HT1080 (cell line): ENCODE measurements at places on chromosomes 12 and 14.
A peak's percentile ranks its signal among the peaks of the same experiment; 100 is the strongest.

- DNase-seq: no peak
These were observed 9.9 kb downstream of the PUS1 start for GRCh38 chr12:131939007-131939406.

- DNase-seq: no peak
These were observed 64.8 kb downstream of the DAD1 start for GRCh38 chr14:22524115-22524783.

DNA sequence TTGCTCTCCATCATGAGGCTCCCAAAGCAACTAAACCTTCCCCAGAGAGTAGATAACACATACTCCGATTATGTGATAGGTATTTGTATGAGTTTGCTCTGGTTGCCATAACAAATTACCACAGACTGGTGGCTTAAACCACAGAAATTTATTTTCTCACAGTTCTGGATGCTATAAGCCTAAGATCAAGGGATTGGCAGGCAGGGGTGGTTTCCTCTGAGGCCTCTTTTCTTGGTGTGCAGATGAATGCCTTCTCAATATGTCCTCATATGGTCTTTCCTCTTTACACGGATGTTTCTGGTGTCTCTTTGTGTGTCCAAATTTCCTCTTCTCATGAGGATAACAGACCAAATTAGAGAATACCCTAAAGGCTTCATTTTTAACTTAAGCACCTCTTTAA, 285.8 kb upstream of the GRIP1 start:
- DNase-seq: peak; percentile 20

DNA sequence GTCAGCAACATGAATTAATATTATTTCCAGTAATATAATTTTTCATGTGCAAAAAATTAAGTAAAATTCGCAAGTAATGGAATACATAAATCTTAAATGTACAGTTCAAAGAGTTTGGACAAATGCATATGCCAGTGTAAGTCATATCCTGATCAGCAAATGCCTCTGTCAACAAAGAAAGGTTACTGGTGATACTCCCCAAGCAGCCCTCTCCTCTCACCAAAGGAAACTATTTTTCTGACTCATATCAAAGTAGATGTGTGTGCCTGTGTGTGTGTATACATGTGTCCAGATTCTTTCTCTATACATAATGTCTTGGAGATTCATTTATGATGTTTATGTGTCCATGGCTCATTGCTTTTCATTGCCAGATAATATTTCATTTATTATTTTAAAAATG, 1035.0 kb downstream of the SLC16A7 start:
- DNase-seq: peak; percentile 55

DNA sequence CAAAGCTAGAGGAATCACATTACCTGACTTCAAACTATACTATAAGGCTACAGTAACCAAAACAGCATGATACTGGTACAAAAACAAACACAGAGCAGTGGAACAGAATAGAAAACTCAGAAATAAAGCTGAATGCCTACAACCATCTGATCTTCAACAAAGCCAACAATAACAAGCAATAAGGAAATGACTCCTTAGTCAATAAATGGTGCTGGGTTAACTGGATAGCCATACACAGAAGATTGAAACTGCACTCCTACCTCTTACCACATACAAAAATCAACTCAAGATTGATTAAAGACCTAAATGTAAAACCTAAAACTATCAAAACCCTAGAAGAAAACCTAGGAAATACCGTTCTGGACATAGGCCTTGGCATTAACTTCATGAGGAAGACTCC, 182.6 kb upstream of the CNOT2 start:
- DNase-seq: no peak

DNA sequence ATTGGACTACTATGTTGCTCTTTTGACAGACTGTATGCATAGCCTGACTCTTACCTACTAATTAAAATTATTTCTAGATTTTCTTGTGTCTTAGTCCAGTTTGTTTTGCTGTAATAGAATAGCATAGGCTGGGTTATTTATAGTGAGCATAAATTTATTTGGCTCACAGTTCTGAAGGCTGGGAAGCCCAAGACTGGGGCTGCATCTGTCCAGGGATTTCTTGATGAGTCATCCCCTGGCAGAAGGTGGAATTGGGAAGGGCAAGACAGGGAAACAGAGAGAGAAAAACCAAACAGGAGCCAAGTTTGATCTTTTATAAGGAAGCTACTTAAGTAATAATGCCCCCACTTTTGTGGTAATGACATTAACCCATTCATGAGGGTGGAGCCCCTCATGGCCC, 759.2 kb upstream of the LRFN5 start:
- DNase-seq: peak; percentile 38

DNA sequence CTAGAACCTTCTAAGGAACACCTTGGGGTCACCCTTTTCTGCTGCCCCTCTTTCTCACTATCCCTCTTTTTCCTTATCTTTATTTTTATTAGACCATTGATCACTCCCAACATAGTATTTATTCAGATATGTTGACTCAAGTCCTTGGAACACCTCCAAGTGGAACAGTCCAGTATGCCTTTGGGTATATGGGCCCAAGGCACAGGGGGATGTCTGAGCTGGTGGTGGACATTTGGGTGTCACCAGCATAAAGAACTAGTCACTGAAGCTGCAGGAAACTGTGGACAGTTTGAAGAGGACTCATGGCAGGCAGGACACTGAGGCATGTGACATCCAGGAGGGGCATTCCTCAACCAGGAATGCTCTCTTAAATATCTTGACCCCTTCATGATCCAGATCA, 105.6 kb downstream of the VEZT start:
- no peak for DNase-seq

DNA sequence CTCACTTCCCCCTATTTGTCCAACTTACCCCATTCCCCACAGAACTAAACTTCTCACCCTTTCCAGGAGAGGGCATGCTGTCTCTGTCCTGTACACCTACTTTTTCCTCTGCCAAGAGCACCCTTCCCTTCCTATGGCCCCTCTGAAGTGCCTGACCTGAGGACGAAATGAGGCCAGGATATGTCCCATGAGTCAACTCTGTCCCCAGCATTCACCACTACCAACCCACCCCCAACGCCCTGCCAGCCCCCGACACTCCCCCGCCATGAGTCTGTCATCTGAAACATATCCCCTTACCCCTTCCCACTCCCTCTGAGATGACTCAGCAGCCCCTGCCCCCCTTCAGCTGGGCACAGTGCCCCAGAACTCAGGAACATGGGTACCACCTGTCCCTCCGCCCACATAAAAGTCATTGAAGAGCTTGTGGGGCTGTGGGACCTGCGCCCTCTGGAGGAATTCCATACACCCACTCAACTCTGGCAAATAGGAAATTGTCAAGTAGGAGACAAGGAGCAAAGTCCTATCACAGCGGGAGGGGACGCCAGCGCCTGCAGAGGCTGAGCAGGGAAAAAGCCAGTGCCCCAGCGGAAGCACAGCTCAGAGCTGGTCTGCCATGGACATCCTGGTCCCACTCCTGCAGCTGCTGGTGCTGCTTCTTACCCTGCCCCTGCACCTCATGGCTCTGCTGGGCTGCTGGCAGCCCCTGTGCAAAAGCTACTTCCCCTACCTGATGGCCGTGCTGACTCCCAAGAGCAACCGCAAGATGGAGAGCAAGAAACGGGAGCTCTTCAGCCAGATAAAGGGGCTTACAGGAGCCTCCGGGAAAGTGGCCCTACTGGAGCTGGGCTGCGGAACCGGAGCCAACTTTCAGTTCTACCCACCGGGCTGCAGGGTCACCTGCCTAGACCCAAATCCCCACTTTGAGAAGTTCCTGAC, 26.3 kb downstream of the ITGA7 start:
- DNase-seq: peak; percentile 85

GRCh38 chr12:49296836-49297694, 2.1 kb downstream of the PRPH start:
- DNase-seq: no peak

DNA sequence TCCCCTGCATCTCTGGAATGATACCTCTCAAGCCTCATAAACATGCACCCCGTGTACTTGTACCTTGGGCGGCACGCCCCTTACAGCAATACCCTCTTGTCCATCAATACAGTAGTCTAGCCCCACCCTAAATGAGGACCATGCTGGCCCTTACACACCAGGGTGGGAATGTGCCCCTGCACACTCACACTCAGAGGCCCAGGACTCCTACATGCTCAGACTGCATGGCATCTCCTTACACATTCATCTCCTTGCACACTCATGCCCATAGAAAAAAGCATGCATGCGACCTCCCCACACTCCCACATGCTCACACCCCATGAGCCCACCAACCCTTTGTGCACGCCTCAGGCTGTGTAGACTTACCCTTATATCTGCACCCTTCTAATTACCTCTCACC, 22.0 kb downstream of the ITGA7 start:
- DNase-seq: no peak

- DNase-seq: no peak
These were observed 24.7 kb upstream of the TMED10 start for GRCh38 chr14:75201087-75201486.

GRCh38 chr14:93369713-93370266, 22.8 kb downstream of the COX8C start:
- DNase-seq: no peak

DNA sequence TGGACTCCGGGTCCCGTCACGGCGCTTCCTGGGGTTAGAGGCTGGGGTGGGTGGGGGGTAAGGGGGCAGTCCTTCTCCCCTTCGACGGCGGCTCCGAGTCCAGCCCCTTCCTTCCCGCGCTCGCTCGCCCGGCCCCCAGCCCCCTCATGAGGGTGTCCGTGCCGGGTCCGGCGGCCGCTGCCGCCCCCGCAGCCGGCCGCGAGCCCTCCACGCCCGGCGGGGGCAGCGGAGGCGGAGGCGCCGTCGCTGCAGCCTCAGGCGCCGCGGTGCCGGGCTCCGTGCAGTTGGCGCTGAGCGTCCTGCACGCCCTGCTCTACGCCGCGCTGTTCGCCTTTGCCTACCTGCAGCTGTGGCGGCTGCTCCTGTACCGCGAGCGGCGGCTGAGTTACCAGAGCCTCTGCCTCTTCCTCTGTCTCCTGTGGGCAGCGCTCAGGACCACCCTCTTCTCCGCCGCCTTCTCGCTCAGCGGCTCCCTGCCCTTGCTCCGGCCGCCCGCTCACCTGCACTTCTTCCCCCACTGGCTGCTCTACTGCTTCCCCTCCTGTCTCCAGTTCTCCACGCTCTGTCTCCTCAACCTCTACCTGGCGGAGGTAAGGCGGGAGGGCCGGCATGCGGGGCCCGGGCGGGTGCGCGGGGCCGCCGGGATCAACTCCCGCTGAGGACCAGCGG, 500 bp downstream of the GPR137C start:
- DNase-seq: no peak

- DNase-seq: no peak
These were observed 58.5 kb upstream of the PLXNC1 start for GRCh38 chr12:94089891-94090290.

- no peak for DNase-seq
These were observed 2.3 kb downstream of the SPATS2 start for GRCh38 chr12:49369411-49370145.

- DNase-seq: no peak
These were observed 6.4 kb upstream of the SLC38A4 start for GRCh38 chr12:46832130-46832704.

DNA sequence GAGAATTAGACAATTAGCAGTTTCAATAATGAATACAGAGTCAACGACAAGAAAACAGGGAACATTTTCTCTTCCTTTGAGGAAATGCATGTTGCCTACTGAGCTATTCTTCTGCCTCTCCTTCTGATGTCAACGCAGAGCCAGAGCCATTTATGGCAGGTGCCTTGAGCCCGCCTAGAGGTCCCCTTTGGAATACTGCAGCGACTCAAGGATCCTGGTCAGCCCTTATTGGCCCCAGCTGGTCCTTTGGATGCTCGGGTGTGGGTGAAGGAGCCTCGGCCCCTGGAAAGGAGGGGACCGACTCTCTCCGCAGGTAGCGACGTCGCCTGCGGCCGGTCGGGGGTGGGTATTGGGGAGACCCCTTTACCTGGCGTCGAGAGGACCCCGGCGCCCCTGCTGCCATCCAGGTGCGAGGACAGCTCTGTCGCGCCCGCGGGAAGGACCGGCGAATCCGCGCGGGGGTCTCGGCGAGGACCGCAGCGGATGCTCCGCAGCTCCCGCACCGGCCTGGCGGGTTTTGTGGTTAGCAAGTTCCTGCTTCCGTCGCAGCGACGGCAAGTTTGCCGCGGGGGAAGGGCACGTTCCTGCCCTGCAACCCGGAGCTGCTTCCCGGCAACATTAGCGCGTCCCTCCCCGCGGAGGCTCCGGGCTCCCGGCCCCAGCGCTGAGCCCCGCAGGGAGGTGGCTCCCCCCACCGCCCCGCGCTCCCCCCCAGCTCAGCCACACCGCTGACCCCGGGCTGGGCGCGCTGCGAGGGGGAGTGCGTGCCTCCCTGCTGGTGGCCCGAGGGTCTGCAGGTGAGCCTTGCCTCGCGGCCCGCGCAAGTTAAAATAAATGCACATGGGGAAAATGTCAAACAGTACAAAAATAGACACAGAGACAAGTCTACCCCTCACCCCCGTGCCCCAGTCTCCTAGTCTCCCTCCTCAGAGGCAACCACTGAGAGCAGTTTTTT, at the start of gene MANSC1:
Gene MANSC1 (minus strand): TSS at position 532 of the 955 bp plus-strand sequence. CDS start 6,928 bp downstream, outside the sequence.
- DNase-seq: no peak

GRCh38 chr14:59206892-59207291, 18.4 kb downstream of the DAAM1 start:
- no peak for DNase-seq

DNA sequence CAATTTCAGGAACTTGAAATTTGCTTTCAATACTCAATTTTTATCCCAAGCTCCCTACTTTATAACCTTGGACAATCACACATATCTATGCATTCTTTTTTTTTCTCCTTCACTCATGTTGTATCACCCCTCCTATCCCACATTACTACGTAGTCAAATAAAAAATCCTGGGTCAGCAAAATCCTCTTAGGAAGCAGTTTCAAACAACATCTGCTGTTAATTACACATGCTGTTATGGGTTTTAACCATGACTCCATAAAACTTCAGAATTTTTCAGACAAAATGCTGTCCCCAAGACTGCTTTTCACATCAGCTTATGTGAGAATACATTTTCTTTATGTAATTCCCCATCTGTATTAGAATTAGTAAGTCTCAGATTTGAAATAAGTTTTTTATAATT, 61.7 kb downstream of the LRFN5 start:
- DNase-seq: no peak

DNA sequence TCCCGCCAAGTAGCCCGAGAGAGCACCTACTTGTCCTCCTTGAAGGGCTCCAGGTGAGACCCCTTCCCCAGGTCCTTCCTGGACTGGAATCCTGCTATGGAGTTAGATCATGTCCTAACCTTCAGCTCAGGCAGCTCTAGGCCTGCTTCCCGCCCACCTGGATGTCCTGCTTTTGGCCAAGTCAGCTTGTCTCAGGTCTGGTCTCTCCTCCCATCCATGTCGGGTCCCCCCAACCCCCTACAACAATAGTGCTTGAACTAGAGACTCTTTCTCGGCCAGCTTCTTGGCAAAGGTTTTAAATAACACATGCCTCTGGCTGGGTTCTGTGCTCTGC, 3.6 kb downstream of the NAB2 start:
- no peak for DNase-seq

GRCh38 chr14:52412426-52412825, 98.3 kb downstream of the PTGER2 start:
- no peak for DNase-seq

- DNase-seq: peak; percentile 11
These were observed 194.0 kb upstream of the SLC16A7 start for GRCh38 chr12:59401862-59402261.

- DNase-seq: no peak
These were observed 12.0 kb downstream of the TFCP2 start for GRCh38 chr12:51160814-51161459.
